ENCODE measurements at places on chromosomes 3 and 15. TPM values are rescaled to one million over a fixed set of nuclear protein-coding genes. Genes with fewer than 3 reads are reported as not detected.

MYNN gene
- 12.4 TPM for total RNA-seq

KBTBD8 gene
- total RNA-seq: 4.1 TPM

MGLL gene
- 130 TPM for total RNA-seq

ACOX2 gene
- 54.5 TPM for total RNA-seq

- no peak for DNase-seq
These were observed 153.8 kb downstream of the SPATA16 start for GRCh38 chr3:172987273-172987672.

DNA sequence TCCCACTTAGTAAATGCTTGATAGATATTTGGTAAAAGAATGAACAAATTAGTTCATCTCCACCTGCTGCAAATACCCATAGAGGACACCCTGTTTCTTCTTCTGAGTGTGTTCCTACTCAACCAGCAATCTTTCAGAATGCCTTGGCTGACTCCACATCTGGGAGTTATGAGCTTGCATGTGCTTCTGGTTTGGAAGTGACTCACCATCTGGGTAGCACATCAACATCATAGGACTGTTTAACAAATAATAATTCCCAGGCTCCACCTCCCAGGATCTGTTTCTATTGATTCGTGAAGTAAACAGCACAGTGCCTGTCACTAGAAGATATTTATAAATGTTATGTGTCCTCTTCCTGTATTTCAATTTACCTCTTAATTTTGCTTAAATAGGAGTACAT, 580.1 kb downstream of the ROBO2 start:
- DNase-seq: no peak

- no peak for DNase-seq
These were observed 50.3 kb downstream of the ZMAT3 start for GRCh38 chr3:179021119-179021903.

DNA sequence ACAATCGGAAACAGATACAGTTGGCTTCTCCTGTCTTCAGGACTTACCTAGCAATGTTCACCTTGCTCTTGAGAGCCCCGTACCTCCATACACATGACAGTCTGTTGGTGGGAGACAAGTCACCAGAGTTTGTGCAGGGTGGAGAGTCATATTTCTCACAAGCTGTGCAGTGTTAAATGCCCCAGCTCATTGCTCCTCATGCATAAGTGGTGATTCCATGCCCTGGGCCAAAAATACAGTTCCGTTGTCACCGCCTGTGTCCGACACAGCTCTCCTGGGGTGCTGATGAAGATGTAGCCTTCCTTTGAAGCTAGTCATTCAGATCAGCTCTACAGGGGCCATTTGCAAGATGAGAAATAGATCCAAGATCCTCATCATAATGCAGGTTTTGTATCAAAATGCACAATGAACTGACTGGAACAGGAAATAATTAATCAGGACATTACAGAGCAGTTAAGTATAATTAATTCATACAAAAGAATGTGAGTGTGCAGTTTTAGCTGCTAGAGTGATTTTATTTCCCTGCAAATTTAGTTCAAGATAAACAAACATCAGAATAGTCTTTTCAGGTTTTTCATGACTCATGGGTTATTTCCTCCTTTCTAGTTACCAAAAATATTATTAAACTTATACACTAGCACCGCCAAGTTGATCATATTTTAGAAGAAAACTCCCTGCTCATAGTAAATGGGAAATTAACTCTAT, 66.5 kb downstream of the CD47 start:
- no peak for DNase-seq

GRCh38 chr3:115165701-115166100, 18.6 kb upstream of the ZBTB20 start:
- DNase-seq: no peak

DNA sequence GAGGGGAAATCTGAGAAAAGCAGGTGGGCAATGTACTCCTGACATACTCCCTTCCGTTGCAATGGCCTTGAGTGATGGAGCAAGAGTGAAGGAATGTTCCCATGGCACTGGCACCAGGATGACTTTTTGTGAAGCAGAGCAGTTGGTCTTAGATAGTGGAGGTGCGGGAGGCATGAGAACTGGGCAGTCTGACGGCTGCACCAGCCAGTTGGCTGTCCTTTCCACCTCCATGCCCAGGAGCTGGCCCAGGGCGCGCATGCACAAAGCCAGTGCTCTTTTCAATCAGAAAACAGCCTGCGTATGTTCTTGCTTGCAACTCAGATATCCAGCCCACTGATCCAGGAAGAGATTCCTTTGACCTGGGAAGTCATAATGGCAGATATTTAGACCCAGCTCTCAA, 136.8 kb downstream of the PGPEP1L start:
- DNase-seq: no peak

DNA sequence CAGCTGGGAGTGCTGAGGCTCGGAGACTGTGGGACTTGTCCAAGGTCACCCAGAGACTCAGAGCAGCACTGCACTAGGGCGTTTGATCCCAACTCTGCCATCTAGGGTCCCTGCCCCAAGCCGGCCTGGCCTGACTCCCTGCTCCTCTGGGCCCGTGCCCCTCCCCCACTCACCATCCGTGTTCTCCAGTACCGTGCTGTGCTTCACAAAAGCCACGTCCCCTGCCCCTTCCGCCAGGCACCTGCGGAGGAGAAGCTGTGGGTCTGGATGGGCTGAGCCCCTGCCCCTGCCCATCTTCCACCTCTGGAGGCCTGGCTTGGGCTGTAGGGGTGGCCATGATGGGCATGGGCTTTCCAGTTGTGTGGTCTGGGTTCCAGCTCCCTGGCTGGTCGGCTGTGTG, 8.4 kb downstream of the MELTF start:
- no peak for DNase-seq

DNA sequence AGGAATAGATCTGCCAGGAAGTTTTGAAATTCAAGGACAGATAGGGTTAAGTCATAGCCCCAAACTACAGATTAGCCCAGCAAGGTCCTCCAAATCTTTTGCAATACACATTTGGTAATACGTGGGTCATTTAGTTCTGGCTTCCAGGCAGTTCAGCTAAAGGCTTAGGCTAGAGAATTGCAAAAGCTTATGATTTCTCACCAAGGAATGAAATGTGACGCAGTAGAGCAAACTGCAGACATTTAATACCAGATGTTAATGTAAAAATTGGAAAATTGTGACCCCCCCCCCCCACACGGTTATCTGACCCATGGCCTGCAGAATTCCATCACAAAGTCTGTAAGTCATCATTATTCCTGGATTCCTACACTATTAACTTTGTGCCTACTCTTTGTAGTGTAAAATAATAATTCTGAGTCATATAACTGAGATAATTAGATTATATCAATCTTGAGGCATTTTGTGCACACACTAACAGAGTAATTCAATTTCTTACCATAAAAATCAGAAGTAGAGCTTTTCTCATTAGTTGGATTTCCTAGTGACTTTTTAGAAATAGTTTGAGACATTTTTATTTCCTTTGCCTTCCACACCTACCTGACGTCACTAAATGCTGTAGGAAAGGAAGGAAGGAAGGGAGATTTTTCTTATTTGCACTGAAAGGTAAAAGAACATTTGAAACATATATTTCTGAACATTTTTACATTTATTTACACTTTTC, 235.2 kb downstream of the DTWD1 start:
- no peak for DNase-seq

DNA sequence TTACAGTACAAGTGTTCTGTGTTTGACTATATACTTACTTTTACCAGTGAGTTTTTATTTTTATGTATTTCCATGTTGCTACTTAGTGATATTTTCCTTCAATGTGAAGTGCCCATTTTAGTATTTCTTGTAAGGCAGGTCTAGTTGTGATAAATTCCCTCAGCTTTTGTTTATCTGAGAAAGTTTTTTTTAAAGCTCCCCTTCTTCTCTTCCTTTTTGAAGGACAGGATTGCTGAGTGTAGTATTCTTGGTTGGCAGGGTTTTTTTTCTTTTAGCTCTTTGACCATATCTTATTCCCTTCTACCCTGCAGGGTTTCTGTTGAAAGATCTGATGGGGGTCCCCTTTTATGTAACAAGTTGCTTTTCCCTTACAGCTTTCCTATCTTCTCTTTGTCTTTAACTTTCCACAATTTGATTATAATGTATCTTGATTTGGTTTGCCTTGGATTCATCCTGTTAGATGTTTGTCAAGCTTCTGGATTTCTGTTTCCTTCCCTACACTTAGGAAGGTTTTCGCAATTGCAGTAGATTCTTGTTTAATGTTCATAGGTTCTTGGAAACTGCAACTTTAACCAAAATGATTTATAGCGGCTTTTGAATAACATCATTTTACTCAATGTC, 7.9 kb downstream of the PLAAT1 start:
- no peak for DNase-seq
